ENCODE measurements at places on chromosomes 7 and 10.
A peak's percentile ranks its signal among the peaks of the same experiment; 100 is the strongest.

- DNase-seq = no peak
Observed at GRCh38 chr10:49333192-49333591, 34.2 kb downstream of the C10orf71 start.

DNA sequence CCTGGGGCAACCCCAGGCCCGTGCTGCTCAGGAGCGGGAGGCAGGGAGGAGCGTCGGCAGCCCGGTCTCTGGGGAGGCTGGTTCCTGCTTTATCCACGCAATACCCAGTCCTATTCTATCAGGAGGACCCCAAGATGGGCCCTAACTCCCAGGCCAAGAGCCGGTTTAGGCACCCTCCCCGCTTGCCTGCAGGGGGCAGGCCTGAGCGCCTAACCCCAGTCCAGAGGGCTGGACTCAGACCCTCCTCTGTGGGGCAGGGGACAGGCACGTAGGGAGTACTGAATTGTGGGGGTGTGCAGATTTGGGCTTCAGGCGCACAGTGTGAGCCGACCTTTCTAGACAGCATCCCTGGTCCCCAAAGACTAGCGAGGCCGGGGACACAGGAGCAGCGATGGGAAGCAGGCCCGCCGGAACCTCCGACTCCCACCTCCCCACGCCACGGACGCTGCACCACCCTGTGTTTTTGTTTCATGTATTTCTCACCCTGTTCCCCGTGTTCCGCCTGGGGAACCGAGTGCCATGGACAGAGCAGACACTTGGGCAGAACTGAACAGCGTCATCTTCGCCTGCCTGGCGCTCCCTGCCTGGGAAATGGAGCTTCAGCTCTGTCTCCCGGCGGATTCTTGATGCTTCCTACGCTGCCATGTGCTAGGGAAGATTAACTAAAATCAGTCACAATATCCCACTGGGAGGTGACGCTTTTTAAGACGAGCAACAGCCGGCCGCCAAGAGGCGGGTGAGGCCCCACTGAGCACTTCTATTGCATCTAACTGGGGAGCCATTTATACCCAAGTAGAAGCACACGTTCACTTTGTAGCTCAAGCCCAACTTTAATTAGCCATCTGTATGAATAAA lies 5.3 kb downstream of the NUDT1 start:
- no peak for DNase-seq

- DNase-seq = no peak
Observed at GRCh38 chr10:18665815-18666558, 6.8 kb downstream of the ARL5B start.

- no peak for DNase-seq
Observed at GRCh38 chr10:84341538-84341856, 13.1 kb downstream of the CCSER2 start.

GRCh38 chr10:74675484-74675883 lies 150.9 kb upstream of the KAT6B start:
- no peak for DNase-seq

DNA sequence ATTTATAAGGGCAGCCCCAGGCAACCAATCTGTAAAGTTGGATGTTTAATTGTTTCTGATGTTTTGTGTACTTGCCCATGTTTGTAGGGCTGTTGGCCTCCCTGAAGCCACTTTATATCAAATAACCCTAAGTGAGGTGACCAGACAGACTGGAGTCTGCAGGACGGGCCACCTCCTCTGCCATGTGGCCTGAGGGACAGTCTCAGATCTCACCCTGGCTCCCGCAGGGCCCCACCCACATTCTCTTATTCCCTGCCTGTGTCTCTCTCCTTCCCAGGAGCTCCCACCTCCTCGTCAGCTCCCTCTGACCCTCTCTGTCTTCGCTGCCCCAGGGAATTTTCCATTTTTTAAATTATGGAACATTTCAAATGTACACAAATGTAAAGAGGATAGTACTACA lies 9.5 kb upstream of the C10orf71 start:
- DNase-seq = no peak

DNA sequence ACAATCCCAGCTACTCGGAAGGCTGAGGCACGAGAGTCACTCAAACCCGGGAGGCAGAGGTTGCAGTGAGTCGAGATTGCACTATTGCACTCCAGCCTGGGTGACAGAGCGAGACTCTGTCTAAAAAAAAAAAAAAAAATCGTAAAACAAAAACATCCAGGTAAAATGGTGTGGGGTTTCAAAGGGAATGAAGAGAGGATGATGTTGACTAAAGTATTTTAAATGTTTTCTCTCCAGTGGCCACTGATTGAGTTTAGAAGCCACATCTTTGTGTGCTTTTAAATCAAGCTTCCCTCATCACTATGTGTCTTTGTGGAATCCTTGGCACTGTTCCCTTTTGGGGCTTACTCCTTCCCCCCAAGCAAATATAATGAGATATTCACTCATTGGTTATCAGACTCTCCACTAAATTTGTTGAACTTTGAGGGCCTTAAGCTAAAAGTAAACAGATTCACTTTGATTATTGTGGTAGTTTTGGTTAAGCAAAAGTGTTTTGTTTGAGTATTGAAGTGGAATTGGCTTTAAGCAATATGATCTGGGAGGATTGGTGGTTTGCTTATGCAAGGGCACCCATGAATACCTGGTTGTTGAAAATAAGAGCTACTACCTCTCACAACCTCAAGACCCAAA lies 162.9 kb downstream of the CDK14 start:
- DNase-seq = no peak

GRCh38 chr10:52318136-52318701 lies 4.1 kb downstream of the DKK1 start:
- DNase-seq = no peak

- no peak for DNase-seq
Observed at GRCh38 chr10:29865700-29866355, 193.6 kb downstream of the JCAD start.

DNA sequence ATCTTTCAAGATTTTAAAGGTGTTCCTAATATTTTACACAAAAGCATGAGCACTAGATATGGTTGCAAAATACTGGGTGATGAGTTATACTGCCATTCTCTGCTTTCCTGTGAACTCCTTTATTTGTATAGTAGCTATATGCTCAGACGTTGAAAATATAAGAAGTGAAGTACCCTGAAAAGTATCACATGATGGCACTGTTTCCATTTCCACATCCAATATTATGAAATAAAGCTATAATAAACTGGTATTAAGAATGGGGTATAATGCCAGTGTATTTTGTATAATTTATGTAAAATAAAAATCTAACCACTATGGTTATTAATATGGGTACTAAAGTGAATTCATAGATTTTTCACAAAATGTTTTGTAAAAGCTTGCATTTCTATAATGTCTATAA lies 79.6 kb upstream of the FOXP2 start:
- no peak for DNase-seq

DNA sequence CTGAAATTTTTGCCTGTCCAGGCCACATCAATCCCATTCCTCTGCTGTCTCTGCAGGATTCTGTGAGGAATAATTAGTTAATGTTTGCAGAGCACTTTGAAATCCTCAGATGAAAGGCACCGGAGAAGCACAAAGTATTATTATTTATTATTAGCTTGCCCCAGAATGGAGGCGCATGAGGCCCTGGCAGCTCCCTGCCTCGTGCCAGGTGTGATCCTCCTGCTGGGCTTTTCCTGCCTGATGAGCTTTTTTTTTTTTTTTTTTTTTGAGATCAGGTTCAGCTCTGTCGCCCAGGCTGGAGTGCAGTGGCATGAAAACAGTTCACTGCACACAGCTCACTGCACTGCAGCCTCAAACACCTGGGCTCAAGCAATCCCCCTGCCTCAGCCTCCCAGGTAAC lies 65.2 kb downstream of the TCF7L2 start:
- no peak for DNase-seq

DNA sequence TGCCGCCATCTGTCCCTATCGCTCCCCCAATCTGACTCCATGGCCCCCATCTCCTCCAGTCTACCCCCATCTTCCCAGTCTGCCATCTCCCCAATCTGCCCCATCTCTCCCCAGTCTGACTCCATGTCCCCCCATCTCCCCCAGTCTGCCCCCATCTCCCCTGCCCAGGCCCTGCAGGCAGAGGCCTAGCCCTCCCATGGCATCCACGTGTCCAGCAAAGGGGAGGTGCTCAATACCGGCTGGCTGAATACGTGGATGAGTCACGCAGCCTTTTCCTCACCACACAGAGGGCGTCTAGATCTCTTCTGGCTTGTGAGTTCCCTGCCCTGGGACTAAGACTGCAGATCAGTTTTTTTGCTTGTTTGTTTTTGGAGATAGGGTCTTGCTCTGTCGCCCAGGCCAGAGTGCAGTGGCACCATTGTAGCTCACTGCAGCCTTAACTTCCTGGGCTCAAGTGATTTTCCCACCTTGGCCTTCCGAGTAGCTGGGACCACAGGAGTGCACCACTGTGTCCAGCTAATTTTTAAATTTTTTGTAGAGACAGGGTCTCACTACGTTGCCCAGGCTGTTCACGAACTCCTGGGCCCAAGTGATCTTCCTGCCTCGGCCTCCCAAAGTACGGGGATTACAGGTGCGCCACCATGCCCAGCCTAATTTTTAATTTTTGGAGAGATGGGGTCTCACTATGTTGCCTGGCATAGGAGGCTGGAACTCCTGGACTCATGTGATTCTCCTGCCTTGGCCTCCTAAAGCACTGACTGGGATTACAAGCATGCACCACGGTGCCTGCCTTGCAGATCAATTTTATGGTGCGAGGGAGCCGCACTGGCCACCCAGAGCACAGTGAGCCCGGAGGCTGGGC lies 15.3 kb upstream of the GPR146 start:
- peak; percentile 54 for DNase-seq

DNA sequence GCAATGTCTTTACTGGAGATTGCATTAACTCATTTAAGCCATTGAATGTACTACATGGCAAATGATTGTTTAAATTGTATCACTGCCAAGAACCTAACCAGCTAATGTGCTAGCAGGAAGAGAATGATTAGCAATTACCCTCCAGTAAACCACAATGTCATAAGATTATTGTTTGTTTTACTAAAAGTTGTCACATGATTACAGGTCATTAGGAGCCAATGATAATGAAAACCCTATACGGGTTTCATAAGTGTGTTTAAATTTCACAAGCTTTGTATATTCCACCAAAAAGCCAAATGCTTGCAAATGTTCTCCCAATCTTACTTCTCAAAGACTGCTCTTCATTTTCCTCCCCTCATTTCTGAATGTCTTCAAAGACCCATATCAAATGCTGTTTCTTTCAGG lies 76.5 kb upstream of the PPP1R3C start:
- no peak for DNase-seq

- peak; percentile 36 for DNase-seq
Observed at GRCh38 chr10:96470116-96470743, 43.5 kb downstream of the TLL2 start.
